T follicular helper cell (primary cell): ENCODE measurements at places on chromosomes 7 and 10.

DNA sequence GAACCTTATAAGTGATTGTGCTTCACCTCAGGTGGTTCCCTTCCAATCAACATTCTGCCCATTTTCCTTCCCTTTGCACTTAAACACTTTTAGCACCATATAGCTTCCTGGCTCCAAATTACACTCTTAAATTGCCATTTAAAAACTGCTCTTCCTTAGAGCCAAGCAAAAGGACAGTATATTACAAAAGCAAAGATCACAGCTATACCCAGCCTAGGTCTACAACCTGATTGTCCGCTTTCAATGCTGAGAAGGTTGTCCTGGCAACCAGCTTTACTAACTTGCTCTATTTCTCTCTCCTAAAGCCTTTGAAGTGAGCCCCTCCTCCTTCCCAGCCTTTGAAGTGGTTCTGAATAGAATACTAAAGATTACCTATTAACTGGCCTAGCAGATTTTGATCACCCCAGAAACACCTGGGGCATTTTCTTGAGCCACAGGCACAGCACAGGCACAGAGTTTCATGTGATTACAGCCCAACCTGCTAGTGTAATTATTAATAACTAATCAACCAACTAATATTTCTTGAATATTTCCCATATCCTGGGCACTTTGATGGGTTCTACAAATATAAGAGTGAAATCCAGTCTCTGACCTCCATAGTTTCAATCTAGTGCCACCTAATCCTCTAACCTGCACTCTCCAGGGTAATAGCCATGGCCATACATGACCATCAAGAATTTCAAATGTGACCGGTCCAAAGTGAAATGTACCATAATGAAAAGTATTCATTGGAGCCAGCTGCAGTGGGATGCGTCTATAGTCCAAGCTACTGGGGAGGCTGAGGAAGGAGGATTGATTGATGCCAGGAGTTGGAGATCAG is 63.6 kb upstream of the TRIM24 start:
- no peak for DNase-seq

- no peak for DNase-seq
Measured at GRCh38 chr10:22959292-22959691, 31.4 kb downstream of the ARMC3 start.

GRCh38 chr7:125511310-125511709 is 581.7 kb upstream of the POT1 start:
- DNase-seq = no peak

- no peak for DNase-seq
Measured at GRCh38 chr7:85031475-85031874, 155.4 kb downstream of the SEMA3D start.

GRCh38 chr10:114303556-114303955 is 64.5 kb downstream of the VWA2 start:
- no peak for DNase-seq

- no peak for DNase-seq
Measured at GRCh38 chr7:113392421-113392820, 274.1 kb upstream of the SMIM30 start.

DNA sequence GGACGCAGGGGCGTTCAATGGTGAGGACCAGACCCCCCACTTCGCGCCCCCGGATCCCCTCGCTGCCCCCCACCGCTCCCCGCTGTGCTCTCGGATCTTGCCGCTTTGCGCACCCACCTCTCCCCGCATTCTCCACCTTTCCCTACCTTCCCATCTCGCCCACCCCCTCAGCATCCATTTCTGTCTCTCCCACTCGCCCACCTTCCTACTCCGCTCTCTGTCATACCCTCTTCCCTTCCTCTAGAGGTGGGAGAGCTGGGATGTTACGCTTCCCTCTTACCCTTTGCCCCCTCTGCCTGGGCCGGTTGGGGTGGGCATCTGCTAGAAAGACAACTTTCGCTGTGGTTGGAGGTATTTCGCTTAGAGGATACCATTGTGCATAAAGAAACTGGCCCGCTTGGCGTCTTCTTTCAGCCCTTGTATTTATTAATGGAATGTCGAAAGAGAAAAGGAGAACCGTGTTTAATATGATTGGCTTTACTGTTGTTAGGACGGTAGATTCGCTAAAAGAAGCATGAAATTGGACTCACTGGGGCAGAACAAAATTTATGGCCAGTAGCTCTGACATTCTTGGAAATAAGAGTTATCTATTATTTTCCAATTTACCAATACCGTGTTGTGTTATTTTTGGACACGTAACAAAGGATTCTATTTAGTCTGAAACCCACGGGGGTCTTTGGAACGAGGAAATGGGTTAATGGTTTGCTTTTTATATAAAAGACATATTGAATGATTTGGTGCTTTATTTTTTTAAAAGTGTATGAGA is 873 bp downstream of the PRKAR2B start:
- DNase-seq = no peak

GRCh38 chr7:139844779-139845442 is 15.8 kb downstream of the TBXAS1 start:
- DNase-seq = no peak
